ENCODE measurements at places on chromosomes 11 and 22.

- no peak for DNase-seq
Measured at GRCh38 chr22:45238076-45238956, 2.4 kb downstream of the KIAA0930 start.

DNA sequence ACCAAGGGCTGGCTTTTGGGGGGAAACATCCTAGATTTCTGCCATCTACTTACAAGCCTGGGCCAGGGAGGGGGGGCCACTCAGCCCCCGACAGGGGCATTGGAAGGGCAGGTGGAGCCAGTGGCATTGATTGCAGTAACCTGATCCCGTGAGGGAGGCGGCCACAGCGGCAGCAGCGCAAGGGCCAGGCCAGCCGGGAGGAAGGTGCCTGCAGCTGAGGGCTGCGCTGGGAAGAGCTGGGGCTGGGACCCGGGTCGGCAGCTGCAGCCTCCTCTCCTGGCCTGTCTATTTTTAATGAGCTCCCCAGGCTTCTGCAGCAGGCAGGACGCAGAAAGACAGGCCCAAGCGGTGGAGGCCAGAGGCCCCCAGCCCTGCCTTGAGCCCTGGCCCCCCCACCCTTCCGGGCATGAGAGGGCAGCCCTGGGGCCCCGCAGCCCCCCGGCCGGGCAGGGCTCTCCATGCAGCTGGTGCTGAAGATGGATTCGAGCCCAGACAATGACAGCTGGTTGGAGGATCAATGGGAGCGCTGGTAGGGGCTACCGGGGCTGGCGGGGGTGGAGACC is 10.6 kb downstream of the FREY1 start:
- no peak for DNase-seq

GRCh38 chr11:86978756-86979608 is 23.8 kb upstream of the FZD4 start:
- DNase-seq = no peak

DNA sequence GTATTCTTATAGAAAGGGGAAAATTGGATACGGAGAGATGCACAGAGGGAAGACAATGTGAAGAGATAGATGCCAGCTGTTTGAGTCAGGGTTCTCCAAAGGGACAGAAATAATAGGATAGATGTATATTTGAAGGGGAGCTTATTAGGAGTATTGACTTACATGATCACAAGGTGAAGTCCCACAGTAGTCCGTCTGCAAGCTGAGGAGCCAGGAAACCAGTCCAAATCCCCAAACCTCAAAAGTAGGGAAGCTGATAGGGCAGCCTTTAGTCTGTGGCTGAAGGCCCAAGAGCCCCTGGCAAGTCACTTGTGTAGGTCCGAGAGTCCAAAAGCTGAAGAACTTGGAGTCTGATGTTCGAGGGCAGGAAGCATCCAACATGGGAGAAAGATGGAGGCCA is 569.6 kb upstream of the LARGE1 start:
- no peak for DNase-seq

GRCh38 chr22:49574205-49574880 is 253.3 kb downstream of the BRD1 start:
- DNase-seq = no peak

DNA sequence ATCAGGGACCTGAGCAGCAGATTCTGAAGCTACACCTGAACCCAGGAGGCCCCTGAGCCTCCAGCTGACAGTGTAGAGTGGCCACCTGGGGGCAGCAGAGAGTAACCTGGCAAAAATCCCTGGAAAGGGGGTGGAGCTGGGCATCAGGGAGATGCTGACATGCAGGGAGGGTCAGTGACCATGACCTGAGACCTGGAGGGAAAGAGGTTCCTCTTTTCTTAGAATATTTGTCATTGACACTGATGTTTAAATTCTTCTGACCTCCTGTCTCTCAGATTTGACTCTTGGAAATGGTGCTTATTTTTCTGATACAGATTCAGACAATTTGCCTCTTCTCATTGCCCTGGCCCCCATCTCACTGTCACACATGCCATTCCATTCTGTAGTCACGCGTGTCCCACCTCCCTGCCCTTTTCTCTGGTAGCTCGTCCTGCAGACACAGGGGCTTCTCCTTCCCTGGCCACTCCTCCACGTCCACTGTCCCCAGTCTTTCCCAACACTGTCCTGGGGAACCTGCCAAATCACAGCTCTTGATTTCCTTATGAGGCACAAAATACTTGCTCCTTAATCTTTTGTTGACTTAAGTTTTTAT is 117.2 kb upstream of the IGLL5 start:
- no peak for DNase-seq

DNA sequence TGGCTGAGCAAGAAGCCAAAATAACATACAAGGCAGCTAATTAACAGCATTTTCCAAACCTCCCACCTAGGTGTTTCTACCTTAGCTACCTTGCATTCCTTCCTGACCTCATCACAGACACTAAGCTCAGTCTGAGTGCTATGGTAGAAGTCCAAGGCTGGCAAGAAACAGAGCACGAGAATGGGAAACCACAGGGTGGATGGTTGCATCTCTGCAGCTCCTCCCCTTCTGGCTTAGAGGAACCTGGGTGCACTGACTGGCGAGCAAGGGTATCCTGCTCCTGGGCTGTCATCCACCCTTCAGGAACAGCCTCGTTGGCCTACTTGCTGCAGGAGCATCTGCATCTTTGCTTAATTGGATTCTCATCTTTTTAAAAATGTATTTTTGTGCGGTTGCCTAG is 73.1 kb upstream of the KIRREL3 start:
- no peak for DNase-seq
